ENCODE measurements at places on chromosomes 3 and 15.
A peak's percentile ranks its signal among the peaks of the same experiment; 100 is the strongest.

DNA sequence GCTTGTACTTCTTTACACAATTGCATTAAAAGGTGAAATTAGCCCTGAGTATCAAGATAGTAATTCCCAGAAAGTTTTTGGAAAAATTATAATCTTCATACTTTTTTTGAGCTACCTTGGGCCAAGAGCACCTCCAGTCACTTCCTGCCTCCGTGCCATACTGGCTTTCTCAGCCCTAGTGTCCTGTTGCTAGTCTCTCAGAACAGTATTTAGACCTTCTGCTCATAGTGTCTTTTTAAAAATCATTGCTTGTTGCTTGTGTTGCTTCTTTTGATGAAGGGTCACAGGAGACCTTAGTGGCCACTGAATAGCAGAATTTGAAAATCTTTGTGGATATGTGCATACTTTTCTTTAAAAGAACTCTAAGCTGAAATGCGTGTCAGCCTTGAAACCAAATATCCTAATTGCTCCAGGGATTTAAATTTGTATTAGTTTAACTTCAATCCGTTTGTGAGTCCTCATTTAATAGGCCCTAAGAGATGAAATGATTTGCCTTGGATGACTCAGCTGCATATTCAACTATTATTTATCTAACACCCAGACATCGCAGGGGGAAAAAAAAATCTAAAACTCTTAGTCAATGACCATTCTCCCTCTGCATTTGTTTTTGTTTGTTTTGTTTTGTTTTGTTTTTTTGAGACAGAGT lies 29.1 kb upstream of the LXN start:
- DNase-seq: no peak

GRCh38 chr15:50880651-50881114 lies 27.8 kb upstream of the AP4E1 start:
- DNase-seq: no peak

GRCh38 chr3:167859610-167860009 lies 124.1 kb downstream of the SERPINI1 start:
- no peak for DNase-seq

GRCh38 chr3:138383715-138384465 lies 35.5 kb downstream of the MRAS start:
- DNase-seq: no peak

DNA sequence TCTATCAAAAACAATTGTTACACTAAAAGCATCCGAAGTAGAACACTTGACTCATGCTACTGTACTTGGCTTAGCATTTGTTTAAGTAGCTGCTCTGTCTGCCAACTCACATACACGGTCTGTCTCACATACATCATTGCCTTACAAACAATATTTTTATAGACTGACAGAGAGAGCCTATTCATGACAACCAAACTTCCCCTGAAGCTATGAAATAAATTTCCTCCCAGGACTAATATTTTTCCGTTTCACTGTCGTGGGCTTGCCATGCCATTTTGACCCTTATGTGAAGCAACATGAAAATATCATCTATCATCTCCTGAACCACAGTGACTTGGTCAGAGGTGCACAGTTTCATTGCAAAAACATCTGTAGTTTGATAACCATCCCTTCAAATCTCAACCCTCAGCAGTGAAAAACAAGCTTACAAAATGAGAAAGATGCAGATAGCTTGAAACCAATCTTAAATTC lies 66.5 kb upstream of the PYGO1 start:
- DNase-seq: no peak

- DNase-seq: no peak
These were observed 46.2 kb upstream of the PYDC2 start for GRCh38 chr3:191414732-191415131.

DNA sequence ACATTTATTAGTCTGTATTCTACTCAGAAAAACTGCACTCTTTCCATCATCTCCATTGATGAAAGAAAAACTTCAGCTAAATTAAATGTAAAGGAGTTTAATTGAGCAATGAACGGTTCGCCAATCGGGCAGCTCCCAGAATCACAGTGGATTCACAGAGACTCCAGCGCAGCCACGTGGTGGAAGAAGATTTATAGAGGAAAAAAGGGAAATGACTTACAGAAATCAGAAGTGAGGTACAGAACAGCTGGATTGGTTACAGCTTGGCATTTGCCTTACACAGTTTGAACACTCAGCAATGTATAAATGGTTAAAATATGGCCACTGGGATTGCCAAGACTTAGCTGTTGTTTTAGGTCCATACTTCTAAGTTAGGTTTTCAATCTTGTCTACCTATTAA lies 2.8 kb upstream of the SUCLG2 start:
- DNase-seq: no peak

- DNase-seq: no peak
These were observed 42.4 kb upstream of the CMTM8 start for GRCh38 chr3:32195995-32196540.

GRCh38 chr3:195106418-195106906 lies 164.5 kb downstream of the XXYLT1 start:
- DNase-seq: no peak

GRCh38 chr3:72702390-72702789 lies 145.9 kb downstream of the SHQ1 start:
- no peak for DNase-seq

DNA sequence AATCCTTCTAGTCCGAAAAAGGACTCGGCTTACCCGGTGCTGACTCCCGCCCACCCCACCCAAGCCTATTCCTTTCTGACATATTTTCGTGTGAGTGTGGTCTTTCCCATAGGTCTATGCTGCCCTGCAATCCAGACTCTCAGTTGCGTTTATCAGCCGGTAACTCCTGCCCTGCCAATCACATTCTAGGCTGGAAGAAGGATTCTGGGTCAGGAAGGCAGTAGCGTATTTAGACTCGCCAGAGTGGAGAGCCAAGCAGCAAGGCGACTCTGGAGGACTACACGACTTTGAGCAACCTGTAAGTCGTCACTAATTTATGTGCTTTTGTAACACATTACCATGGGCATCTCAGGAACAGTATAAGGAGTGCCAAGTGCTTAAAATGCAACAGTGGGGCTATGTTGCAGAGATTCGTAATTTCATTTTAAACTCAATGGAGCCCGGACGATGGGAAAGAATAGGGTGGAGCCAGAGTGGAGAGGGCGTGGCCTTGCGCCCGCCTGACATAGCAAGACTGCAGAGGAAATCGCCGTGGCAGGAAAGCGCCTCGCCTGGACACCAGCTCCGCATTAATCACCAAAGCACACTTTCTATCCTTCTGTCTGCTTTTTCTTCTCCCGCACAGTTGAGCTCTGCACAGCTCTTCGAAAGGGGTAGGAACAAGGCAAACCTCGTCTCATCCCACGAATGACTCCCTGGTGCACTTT lies 1044.2 kb downstream of the AGBL1 start:
- DNase-seq: no peak

GRCh38 chr3:135017003-135017893 lies 222.2 kb downstream of the EPHB1 start:
- DNase-seq: no peak

DNA sequence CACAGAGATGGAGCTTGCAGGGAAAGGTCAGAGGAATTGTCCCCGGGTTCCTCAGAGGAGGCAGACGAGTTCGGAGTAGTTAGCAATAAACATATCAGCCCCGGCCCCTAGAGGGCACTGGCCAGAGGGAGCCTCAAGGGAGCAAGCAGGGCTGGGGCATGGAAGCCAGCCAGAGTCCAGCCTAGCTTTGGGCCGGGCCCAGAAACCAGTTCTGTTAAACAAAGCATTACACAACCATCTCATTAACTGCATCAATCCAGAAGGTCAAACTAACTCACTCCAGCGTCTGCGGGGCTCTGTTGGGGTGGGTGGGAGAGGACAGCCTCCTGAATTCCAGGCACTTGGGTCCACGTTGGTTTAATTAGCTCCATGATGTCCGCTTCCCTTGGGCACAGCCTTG lies 41.0 kb upstream of the IREB2 start:
- DNase-seq: no peak

DNA sequence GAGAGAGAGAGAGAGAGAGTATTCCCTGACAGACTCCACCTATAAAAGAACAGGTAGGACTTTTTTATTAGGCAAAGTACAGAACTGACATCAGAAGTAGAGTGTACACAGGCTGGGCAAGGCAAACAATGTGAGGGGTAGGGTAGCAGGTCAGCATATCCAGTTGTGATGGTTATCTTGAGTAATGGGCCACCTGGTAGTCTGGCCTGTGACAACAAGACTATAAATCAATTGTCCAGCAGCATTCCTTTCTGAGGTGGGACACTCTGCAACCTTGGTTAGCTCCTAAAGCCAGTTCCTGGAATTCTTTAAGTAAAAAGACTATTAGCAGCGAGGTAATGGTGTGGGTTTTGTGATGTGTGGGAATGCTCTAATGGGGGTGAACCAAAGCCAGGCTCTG lies 14.9 kb upstream of the TMCC1 start:
- DNase-seq: no peak

DNA sequence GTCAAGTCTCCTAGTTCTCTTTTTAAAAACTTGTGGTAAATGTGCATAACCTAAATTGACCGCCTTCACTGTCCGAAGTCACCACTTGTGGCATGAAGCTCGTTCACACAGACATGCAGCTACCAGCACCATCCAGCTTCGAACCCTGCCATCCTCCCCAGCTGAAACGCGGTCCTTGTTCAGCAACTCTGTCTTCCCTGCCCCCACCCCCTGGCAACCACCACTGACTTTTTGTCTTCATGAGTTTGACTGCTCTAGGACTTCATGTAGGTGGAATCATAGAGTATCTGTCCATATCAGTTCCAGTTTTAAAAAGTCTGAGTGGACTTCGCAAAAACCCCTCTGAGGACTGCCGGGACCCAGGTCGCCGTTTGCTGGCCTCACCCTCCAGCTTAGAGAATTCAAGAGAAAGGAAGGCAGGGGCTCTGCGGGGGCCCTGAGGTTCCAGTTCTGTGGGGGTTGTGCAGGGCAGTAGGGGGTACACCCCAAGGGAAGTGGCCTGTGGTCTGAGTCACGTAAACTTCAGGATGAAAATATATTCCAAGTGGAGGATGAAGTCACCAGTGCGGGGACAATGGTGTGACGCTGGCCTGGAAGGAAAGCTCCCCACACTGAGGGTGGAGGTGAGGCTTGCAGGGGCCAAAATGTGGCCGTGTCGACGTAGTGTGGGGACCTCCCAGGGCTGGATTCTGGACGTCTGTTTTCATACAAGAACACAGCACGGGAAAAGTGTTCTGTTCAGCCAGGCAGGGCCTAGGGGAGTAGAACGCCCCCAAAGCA lies 67.6 kb downstream of the ABTB1 start:
- no peak for DNase-seq

DNA sequence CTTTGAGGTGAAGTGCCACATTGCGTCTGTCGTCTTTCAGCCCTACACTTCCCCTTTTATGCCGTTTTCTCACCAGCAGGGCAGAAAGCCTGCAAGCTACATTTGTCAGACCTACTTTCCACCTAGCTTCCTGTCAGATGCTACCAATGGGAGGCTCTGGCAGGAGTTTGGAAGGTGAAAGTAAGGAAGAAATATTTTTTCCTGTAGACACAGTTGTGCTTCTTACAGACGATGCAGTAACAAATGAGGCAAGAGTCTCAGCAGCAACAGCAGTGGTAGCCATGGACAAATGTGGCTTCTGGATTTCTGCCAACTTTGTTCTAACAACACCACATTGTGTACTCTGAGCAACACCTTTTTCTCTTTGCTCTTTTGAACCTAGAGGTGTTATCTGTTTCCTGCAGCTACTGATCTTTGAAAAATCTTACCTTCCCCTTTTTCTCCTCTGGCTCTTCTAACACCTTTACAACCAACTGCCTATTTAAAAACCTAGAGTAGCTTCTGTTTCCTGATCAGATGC lies 70.6 kb upstream of the STT3B start:
- DNase-seq: no peak

DNA sequence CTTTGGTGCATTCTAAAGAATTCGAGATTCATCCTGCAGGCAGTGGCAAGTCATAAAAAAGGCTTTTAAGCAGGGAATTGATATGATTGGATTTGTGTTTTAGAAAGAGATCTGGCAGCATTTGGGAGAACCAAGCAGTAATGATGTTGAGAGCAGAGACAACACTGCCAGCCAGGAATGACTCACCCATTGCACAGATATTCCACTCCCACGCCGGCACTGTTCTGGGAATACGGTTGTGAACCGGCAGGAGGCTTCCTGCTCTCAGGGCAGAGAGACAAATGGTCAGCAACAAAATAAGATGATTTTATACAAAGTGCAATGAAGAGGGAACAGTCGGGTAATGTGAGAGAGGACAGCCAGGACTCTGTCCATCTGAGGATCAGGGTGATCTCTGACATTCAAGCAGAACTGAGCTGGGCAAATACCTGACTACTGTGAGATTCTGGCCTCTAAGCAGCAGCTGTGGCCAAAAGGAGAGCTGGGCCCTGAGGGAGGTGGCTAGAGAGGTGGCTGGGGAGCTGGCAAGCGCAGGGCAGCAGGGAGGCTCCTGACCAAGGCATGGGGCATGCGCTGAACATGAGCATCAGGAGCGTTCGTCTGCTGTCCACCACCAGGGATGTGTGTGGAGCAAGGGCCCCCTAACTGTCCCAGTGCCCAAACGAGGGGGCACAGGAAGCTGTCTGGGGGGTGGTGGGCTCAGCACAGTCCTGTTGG lies 56.1 kb upstream of the PLXNA1 start:
- peak; percentile 86 for DNase-seq

GRCh38 chr3:99520513-99520912 lies 117.9 kb upstream of the COL8A1 start:
- no peak for DNase-seq

GRCh38 chr3:16550305-16550675 lies 36.8 kb upstream of the RFTN1 start:
- no peak for DNase-seq

DNA sequence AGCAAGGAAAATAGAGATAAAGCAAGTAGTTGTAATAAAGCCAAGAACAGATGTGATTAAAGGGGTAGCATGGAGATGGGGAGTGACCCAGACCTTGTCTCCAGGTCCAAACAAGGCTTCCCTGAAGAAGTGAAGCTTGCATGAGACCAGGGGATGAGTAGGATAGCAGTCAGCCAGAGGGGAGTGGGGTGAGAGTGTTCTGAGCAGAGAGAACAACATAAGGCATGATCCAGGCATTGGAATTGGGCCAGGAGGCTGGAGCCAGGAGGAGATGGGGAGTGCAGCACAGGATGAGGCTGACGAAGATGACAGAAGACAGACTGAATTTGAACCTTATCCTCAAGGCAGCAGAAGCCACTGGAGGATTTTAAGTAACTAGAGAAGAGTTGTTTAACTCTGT lies 7.2 kb downstream of the TMOD2 start:
- DNase-seq: no peak

GRCh38 chr3:81476692-81477091 lies 284.8 kb downstream of the GBE1 start:
- no peak for DNase-seq

- no peak for DNase-seq
These were observed 53.8 kb upstream of the CADM2 start for GRCh38 chr3:84904816-84905555.

DNA sequence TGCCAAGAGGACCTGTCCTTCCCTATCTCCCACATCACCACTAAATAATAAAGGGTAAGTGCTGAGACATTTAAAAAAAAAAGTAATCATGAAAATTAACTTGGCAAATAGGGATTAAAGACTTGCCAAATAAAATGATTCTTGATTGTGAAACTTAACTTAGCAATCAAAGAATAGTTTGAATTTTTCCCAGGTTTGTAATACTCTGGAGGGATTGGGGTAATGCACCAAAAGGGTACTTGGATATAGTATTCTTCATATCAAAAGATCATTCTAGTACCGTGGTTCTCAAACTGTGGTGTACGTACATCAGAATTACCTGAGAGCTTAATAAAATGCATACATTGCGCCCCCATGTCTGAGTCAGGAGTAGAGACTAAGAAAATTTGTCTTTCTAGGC lies 28.5 kb downstream of the CALML4 start:
- DNase-seq: no peak

- DNase-seq: no peak
These were observed 55.2 kb upstream of the SEC61A1 start for GRCh38 chr3:127997016-127997415.

GRCh38 chr3:178482981-178483380 lies 53.3 kb upstream of the KCNMB2 start:
- DNase-seq: no peak

Data from coronary artery (tissue), 2 donors.